ENCODE measurements at places on chromosomes 7 and 10.

DNA sequence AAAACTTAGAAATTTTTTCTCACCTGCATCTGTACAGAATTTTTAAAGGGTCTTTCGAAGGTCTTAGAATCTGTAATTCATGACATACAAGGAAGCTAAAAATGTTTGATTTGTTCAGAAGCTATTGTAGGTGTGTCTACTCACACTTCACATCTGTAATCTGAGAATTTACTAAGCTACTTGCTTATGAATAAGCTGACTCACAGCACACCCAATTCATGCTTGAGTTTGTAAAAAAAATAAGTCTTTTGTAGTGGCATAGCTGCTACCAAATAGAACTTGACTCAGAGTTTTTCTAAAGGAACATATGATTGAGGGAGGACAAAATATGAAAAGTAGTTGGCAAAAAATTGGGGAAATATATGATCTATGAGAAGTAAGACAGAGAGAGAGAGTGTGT, 12.7 kb upstream of the AGR2 start:
- DNase-seq, result peak; percentile 50

GRCh38 chr7:71424166-71425035, 292.5 kb downstream of the GALNT17 start:
- no peak for DNase-seq

DNA sequence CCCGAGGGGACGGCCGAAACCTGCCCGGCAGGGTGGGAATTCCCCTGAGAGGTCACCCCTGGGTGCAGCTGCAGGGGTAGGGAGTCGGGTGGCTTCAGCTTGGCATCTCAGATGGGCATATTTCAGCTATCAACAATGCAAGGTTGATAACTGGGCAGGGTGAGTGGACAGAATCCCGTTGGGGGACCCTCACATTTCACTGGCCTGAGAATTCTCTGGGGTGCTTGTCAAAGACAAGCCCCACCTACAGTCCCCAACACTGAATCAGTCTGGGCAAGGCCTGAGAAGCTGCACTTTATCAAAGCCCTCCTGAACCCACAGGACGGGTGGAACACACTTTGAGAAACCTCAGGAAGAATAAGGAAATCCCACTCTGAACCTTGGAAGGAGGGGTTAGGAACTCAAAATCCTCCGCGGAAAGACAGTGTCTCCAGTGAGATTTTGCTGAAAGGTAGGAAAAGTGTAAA, 3.1 kb downstream of the RGS10 start:
- no peak for DNase-seq

DNA sequence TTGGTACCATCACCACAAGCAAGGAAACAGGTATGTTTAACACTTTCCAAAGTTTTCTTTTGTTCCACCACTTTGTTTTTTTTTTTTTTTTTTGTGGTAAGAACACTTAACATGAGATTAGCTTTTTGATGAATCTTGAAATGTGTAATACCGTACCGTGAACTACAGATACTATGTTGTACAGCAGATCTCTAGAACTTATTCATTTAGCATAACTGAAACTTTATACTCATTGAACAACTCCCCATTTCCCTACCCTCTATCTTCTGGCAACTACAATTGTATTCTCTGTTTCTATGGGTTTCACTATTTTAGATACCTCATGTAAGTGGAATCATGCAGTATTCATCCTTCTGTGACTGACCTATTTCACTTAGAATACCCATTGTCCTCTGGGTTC, 162.7 kb upstream of the ITGB1 start:
- DNase-seq, result no peak

- peak; percentile 25 for DNase-seq
Measured at GRCh38 chr7:140533394-140533872, 54.1 kb upstream of the MKRN1 start.

DNA sequence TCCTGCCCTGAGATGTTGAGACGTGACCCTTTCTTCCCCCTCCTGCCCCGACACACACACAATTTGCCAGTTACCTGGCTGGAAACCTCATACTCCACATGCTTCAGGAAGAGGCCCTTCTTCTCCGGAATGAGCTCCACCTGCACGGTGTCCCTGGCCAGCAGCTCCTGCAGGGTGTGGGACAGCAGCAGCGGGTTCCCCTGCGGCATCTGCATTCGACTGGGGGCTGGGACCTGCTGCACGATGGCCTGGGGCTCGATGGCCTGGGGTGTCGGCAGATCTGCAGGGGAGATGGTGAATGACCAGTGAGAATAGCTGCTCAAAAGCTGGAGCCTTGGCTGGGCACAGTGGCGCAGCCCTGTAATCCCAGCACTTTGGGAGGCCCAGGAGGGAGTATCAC, 36.0 kb downstream of the NUDT1 start:
- no peak for DNase-seq

- DNase-seq, result peak; percentile 87
Measured at GRCh38 chr7:38169847-38170246, 8.2 kb upstream of the STARD3NL start.

GRCh38 chr7:32059289-32060011, 10.8 kb downstream of the PDE1C start:
- no peak for DNase-seq

GRCh38 chr7:72334066-72334465, 78.1 kb downstream of the CALN1 start:
- no peak for DNase-seq

GRCh38 chr7:75914169-75914654, 743 bp upstream of the POR start:
- no peak for DNase-seq

DNA sequence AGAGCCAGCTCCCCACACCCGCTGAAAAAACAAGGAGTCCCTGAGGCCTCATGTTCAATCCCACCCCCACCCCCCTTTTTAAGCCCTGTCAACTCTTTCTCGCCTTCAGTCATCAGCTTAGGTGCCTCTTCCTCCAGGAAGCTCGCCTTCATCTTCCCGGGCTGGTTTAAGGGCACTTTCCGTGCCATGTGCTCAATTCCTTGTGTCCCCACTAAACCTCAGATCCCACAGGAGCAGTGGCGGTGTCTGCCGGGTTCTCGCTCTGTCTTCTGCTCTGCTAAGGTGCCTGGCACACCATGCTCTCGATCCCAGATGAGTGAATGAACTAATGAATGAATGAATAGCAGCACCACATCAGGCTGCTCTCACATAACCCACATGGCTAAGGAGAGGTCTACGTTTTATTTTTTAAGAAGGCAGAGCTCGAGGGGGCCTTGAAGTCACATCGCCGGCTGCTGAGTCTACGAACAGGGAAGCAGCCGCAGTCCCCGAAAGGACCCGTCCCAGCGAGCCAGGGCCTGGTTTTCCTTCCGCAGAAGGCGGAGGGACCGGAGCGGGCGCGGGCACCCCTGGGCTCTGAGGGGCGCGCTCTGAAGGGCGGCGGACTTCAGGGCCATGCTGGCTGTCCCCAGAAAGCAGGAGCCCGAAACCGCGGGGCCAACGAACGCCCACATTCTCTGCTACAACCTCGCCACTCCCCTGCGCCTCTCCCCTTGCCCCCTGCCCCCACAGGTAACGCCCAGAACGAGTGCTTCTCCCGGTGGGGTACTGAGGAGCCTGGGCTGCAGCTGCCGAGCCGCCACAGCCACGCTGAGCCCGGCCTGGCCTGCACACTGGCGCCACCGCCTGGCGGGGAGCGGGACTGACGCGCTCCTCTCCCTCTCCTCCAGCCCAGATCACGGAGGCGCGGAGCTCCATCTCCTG, 73.4 kb upstream of the KCNMA1 start:
- DNase-seq, result peak; percentile 57

DNA sequence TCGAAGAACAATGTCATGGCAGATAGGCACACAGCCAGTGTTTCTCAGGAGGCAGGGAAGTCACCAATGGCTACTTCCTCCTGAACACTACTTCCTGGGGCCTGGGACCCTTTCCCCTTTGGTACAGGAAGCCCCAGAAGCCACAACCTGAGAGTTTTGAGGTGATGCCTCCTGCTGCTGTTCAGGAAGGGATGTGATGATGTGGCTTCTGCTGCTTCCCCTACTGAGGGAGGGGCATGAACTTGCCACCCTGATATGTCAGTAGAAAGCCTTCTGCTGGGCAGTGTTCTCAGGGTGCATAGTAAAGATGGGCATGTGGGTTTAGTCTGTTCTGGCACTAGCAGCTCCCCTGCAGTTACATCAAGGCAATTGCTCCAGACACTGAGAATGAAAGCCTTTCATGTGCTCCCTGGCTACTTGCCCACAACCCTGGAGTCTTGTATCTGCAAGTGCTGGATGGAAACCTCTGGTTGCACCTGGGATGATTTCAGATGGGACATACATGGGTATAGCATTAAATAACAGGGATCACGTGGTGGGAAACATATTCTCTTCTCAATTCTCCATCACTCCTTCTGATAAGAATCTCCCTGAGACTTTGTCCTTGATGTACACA, 69.3 kb downstream of the ADRA2A start:
- DNase-seq, result no peak

- DNase-seq, result no peak
Measured at GRCh38 chr10:115937768-115938056, 335.3 kb downstream of the GFRA1 start.

- no peak for DNase-seq
Measured at GRCh38 chr7:14639329-14639728, 263.2 kb downstream of the DGKB start.

DNA sequence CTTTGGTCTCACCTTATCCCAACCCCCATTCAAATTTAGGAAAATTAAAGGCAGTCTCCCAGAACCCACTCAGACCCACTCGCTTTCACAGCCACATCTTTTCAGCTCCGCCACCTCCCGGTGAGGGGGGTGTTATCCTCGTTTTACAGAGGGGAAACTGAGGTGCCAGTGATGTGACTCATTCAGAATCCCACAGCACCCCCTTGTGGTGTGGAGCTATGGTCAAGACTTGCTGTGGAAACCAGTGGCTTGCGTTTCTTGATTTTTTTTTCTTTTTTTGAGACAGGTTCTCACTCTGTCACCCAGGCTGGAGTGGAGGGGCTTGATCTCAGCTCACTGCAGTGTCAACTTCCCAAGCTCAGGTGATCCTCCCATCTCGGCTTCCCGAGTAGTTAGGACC, 27.6 kb downstream of the SLC35G1 start:
- DNase-seq, result no peak

DNA sequence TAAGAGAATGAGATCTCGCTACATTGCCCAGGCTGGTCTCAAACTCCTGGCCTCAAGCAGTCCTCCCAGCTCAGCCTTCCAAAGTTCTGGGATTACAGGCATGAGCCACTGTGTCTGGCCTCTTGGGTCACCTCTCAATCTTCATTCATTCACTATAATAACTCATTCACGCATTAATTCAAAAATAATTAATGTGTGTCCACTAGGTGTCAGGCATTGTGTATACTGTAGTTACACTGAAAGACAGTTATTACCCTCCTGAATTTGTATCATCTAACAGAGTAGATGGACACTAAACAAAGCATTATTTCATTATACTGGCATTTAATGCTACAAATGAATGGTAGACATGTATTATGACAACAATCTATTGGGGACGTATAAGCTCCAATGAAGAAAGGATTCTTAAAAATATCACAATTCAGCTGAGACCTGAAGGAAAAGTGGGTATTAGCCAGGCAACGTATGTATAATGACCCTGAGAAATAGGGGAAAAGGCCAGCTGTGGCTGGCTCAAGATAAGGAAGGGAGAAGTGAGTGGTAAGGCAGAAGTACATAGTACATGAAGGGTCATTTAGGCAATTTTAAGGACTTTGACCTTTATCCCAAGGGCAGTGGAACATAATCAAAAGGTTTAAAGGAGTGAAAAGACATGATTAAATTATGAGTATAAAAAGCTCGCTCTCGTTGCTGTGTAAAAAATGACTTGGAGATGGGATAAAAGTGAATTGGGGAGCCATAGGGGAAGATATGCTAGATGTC, 150.7 kb downstream of the BTAF1 start:
- no peak for DNase-seq

DNA sequence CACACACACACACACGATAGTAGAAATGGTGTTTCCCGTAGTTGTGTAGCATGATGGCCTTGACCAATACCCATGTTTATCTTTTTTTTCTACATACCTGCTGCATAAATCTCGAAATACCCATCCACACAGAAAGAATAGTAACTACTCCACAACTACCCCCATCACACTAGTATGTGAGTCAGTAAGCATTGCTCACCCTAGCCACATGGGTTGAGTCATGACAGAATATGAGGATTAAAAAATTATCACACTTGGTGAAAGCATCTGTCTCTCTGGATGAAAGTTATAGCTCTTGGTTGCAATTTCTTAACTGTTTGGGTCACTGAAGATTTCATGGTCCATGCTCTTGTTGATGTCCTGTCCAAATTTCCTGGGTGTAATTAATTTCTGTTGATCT, 103.4 kb upstream of the MDFIC start:
- DNase-seq, result peak; percentile 70

- no peak for DNase-seq
Measured at GRCh38 chr7:99557196-99557607, 1.2 kb upstream of the ZNF655 start.

- DNase-seq, result no peak
Measured at GRCh38 chr10:19908991-19909696, 92.9 kb downstream of the PLXDC2 start.

DNA sequence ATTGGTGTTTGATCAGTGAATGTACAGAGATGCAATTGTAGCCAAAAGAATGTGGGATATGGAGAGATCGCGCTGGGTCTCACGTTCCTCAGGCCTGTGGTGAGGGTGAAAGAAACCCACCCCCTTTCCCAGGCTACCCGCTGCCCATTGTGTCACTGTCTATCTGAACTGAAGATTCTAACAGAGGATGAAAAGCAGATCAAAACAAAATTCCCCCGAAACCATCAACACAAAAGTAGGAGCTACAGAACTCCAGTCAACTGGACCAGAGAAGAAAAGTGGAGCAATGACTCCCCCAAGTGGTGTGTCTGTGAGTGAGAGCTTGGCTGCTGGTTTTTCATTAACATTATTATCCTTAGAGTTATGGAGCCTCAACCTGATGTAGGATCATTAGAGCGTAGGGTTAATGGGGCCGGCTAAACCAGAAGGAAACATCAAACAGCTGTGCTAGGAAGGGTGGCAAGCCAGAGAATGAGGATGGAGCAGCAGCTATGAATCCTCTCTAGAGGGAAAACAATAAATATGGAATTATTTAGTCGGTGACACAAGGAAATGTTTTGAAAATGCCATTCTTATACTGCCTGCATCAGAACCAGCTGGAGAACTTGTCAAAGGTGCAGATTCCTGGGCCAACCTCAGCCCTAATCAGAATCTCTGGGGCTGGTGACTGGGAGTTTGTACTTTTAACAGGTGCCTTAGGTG, 38.3 kb downstream of the AKR1B1 start:
- DNase-seq, result peak; percentile 61
